ENCODE measurements at places on chromosomes 3 and 15. TPM values are rescaled to one million over a fixed set of nuclear protein-coding genes. Genes with fewer than 3 reads are reported as not detected.

GRCh38 chr3:24387000-24387399, 107.7 kb downstream of the THRB start:
- DNase-seq, result no peak

GRCh38 chr15:41849204-41849603, 10.6 kb downstream of the PLA2G4B start:
- no peak for DNase-seq

GRCh38 chr3:20552605-20553275, 366.7 kb upstream of the SGO1 start:
- no peak for DNase-seq

DNA sequence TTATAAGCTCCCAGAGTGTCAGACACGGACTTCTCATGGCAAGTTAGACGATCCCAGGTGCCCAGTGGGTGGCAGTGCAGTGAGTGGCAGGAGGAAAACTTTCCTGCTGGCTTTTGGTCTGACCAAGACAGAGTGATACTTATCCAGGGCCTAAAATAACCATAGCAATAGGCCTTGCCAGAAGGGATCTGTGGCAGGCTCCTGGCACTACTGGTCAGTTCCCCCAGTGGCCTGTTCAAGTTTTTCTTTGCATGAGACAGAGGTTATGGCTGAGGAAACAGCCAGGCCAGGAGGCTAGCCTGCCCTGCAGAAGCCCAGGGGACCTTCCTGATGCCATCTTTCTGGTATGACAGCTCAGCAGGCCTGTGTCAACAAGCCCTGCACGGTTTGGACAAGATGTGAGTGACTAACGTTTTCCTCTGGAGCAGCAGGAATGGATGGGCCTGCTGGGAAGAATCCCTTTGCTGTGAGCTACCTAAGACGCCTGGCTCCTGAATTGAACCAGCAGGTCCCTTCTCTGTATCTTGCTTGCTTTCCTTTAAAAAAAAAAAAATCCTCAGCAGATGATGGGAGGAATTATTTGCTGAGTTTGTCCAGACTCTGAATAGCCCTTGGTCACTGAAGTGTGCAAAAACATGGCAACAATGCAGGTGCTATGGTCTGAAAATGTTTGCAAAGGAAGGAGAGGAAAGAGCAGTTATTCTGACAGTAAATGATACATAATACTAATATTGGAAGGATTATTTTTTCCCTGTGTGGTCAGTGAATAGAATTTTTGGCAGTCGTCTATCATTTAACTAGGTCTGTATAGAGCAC, 18.0 kb downstream of the SCG5 start:
- DNase-seq, result no peak

The GPR176 gene
- total RNA-seq, result not detected

The UQCRC1 gene
- 109 TPM for total RNA-seq

GRCh38 chr3:157280786-157281185, 120.8 kb upstream of the CCNL1 start:
- DNase-seq, result no peak

- no peak for DNase-seq
Measured at GRCh38 chr15:45544266-45545023, 21.9 kb upstream of the SLC30A4 start.

The ACOX2 gene
- 0.23 TPM for total RNA-seq

DNA sequence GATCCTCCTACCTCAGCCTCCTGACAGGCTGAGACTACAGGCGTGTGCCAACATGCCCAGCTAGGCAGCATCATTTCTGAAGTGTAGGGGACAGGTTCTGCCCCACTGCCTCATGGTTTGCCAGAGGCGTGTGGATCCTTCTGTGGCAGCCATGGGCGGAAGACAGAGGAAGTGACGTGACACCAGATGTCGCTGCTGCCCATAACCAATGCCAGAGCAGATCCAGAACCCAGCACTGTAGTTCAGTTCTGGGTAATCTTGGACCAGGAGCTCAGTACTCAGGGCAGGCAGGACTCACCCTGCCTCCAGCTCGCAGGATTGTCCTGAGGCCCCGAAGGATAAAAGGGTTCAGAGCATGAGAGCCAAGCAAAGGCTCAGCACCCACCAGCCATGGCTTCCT, 8.2 kb downstream of the RBPMS2 start:
- no peak for DNase-seq

DNA sequence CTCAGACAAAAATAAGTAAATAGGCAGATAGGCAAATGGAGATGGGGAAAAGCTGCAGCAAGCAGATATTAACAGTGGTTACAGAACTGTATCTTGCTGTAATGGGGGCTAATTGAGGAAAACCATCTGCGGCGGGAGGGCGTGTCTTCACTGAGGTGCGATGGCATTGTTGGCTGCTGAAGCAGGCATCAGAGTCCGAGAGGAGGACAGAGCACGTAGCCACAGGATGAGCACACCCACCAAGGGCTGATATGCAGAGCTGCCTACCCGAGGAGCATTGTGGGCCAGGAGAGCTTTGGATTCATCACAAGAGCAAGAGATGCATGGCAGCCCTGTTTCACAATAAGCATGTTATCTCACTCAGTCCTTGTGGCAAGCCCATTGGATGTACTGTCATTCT, 30.4 kb downstream of the CHRNA7 start:
- DNase-seq, result no peak

The AMOTL2 gene
- not detected for total RNA-seq

GRCh38 chr3:158801201-158801600, 653 bp upstream of the MFSD1 start:
- DNase-seq, result no peak

GRCh38 chr3:76566211-76566534, 473.7 kb upstream of the ROBO2 start:
- DNase-seq, result no peak

GRCh38 chr3:128190501-128190900, 37.2 kb downstream of the EEFSEC start:
- no peak for DNase-seq

The PTPN9 gene
- 16.3 TPM for total RNA-seq

The COL8A1 gene
- total RNA-seq, result 0.36 TPM

DNA sequence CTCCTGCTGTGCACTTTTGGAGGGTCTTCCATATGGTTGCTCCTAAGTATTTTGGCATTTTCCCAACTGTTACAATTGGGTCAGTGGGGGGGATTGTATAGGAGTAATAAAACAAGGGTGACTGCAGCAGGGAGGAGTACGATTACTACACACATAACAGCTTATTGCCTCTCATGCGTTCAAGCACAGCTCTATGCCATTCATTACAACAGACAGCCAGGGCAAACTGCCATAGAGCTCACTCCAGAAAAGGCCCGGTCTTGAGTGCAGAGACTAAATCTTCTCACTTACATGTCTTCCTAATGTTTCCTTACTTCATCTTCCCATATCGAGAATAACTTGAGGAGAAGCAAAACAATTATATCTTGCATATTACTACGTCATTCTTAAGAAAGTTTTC, 1.4 kb upstream of the CHMP2B start:
- DNase-seq, result no peak

The PATL2 gene
- total RNA-seq, result 48.5 TPM

- DNase-seq, result no peak
Measured at GRCh38 chr3:188507244-188507720, 353.3 kb downstream of the LPP start.

- no peak for DNase-seq
Measured at GRCh38 chr3:61030469-61031035, 220.7 kb downstream of the FHIT start.

- DNase-seq, result no peak
Measured at GRCh38 chr3:62529230-62529629, 155.9 kb upstream of the FEZF2 start.

DNA sequence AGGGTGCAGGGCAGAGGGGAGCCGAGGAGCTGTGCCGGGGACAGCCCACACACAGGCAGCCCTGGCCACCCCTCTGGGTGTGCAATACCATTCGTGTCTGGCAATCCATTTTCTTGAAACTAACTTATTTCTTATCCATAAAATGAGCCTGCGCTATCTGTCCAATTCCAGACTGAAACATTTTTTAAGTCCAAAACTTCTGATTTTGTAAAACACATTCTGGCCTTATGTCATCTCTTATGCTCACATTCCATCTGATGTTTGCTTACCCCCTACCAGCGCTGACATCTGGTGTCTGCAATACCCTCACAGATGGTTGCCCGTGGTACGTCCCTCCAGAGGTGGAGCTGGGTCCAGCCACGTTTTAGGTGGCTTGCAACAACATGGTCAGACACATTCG, 31.8 kb downstream of the PCSK6 start:
- no peak for DNase-seq

DNA sequence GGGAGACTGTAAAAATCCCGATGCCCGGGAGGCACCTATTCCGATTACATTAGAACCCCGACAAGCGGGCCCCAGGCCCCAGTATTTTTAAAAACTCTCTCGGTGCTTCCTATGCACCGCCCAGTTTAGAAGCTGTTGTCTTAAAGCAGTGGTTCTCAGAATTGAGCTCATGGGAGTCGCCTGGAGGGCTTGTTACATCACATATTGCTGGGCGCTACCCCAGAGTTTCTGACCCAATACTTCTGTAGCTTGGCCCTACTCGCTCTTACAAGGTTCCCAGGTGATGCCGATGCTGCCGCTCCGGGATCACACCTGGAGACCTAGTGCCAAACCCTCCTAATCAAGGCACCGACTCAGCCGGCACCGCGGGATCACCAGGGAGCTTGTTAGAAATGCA, 35.2 kb downstream of the CPN2 start:
- no peak for DNase-seq

DNA sequence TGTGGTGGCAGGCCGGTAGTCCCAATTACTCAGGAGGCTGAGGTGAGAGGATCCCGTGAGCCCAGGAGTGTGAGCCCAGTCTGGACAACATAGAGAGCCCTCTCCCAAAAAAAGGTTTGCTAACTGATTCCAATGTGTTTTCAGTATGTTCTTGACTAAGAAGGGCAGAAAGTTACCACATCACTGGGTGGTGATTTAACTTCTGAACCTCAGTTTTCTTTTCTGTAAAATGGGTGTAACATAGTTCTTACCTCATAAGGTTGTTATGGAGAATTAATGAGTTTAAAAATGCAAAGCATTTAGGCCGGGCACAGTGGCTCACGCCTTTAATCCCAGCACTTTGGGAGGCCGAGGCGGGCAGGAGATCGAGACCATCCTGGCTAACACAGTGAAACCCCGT, 28.5 kb upstream of the RAF1 start:
- DNase-seq, result no peak

The PLCB2 gene
- 250 TPM for total RNA-seq

GRCh38 chr15:39488961-39489360, 91.9 kb upstream of the THBS1 start:
- DNase-seq, result no peak

DNA sequence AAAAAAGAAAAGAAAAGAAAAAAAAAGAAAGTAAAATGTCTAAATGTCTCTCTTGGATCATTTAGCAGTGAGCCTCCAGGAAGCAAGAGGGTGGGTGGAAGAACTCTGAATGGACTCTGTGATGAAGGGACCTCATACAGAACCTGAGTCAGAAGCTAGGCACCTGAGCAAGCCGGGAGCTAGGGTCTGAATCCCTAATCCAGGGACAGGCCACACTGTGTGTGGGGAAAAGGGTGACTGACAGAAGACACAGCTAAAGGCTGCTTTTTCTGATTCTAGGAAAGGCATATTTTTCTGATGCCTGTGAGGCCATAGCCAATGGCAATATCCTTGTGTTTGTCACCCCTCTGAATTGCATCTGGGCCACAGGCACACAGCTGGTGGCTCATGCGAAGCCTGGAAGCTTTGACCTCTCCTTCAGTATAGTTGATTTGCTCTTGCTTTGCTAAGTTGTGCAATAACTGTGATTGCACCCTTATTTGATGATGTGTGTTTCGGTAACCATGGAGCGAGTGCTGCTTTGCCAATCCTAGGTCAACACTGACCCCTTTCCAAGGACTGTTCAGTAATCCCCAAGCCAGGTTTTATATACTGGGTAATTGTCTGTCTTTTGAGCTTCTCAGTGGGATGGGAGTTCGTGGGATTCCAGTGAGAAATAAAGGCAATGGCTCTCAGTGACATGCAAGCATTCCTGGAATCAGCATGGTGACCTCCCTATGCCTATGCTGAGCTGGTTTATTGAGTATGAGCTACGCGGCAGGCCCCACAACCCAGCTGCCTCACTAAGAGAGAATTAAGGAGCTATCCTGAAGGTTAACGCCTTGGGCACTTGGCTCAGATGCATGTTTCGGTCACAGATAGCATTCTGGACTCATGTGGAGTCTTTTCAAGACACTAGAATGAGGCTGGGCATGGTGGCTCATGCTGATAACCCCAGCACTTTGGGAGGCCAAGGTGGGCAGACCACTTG, 49.0 kb upstream of the OSBPL11 start:
- no peak for DNase-seq

DNA sequence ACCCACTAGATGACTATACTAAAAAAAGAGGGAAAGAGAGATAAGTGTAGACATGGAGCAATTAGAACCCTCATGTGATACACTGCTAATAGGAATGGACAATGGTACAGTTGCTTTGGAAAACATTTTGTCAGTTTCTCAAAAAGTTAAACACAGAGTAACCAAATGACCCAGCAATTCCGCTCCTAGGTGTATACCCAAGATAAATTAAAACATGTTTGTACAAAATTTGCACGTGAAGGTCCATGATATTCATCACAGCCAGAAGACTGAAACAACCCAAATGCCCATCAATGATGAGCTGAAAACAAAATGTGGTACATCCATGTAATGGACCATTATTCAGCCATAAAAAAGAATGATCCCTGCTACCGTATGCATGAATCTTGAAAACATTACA, 11.8 kb downstream of the MESP2 start:
- DNase-seq, result no peak

The AMT gene
- total RNA-seq, result 12.4 TPM

DNA sequence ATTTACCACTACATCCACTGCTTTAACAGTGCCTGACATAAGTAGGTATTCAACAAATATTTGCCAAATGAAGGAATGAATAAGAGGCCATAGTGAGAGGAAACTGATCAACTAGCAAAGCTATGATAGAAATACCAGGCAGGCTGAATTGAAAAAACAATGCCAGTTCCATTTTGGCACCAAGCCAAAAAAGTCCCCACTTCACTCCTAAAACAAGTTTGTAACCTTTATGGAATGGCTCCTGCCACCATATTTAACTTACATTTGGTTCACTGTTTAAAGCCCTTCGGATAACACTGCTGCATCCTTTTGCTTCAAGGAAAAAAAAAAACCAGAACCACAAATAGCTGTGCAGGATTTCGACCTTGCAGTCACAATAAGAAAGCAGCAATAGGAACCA, 166.1 kb downstream of the FRMD5 start:
- DNase-seq, result no peak

The HRG gene
- total RNA-seq, result not detected

GRCh38 chr3:59777667-59778077, 727.8 kb upstream of the CFAP20DC start:
- DNase-seq, result no peak

DNA sequence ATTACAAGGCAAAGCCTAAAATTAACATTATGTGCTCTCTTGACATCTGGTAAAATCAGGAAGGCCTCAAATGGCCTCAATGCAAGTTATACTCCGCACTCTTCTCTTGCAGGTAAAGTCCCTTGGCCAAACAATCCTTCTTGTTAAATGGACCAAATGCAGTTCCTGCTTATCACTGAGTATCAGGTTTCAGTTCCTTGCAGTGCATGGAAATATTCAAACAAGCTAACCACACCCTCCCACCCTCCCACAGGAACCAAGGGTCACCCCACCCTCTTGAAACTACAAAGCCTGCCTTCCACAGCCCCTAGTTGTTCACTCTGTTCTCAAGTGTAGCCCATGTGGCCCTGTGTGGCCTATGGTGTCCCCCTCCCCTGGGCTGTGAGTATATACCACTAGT, 171.9 kb upstream of the CADPS start:
- DNase-seq, result no peak

The GOLGA8H gene
- not detected for total RNA-seq

The SCN11A gene
- 0.07 TPM for total RNA-seq

The FANCD2OS gene
- total RNA-seq, result not detected

The STAB1 gene
- total RNA-seq, result 2.2 TPM

The MORC1 gene
- total RNA-seq, result not detected

Data from T-cell (primary cell).